Hair follicle dermal papilla cell (primary cell): ENCODE measurements at places on chromosomes 6 and 20. TPM values are rescaled to one million over a fixed set of nuclear protein-coding genes. Genes with fewer than 3 reads are reported as not detected.

COMMD7 gene
- total RNA-seq, result 26.8 and 29.4 TPM in 2 replicates

COL9A3 gene
- 0.24 TPM in 1 of 2 replicates, not detected in the other for total RNA-seq

MCHR2 gene
- total RNA-seq, result not detected in 2 replicates

PRICKLE4 gene
- total RNA-seq, result not detected in 2 replicates
